Amniotic stem cell (primary cell): ENCODE measurements at places on chromosomes 4 and X.
A peak's percentile ranks its signal among the peaks of the same experiment; 100 is the strongest.

- no peak for DNase-seq
These were observed 197.9 kb downstream of the MGST2 start for GRCh38 chr4:139863531-139863930.

- DNase-seq: no peak
These were observed 213.7 kb downstream of the FSTL5 start for GRCh38 chr4:161949946-161950725.

DNA sequence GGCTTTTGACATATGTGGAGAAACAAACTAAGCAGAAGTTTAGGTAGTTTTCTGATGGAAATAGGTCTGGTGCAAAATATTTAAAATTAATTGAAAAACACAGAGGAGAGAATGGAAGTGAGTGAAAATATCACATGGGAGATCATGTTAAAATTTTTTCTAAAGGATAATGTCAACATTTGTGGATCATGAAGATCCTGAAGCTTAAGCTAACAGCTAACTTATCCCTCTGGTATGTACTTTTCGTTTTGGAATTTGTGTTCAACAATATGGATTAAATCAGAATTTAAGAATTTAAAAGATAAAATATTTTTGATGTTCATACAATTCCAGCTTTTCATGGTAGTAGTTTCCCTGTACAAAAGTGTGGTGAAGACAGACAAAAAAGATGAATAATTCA lies 572.8 kb upstream of the FAM241A start:
- DNase-seq: no peak

DNA sequence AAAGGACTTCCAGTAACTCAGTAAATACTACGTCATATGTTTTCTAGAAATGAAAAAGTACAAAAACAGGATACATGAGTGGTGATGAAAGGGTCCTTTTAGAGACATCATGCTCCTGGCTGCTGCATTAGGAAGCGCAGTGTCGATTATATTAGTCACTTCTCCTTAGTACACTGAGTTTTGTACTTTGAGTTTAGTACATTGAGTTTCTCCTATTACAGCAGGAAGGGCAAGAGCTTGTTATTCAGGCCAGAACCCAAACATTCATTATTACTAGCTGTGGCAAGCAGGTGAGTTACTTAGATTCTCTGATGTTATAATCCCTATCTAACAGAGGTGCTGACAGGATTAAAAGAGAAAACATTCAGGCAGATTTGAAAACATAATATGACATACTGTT lies 21.3 kb downstream of the RPGR start:
- no peak for DNase-seq

DNA sequence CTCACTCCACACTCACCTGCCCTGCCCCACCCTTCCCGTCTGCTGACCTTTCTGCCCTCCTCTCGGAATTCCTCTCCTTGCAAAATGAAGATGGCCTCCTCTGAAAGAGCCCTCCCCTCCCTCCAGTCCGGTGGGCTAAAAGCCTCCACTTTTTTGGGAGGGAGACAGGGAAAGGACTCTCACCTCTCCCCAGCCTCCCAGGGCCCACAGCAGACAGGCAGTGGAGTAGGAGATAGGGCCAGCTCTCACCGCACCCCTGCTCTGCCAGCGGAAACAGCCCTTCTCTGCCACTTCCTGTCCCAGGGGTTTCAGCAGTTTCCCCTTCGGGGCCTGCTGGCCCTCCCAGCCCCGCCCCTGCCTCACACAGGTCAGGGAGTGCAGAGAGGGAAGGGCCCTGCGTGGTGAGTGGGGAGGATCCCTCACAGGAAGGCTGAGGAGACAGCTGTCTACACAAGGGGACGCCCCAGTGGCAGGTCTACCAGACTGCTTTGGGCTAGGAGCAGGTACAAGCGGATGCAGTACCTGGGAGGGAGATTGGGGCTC lies 18.2 kb downstream of the ELF4 start:
- no peak for DNase-seq

DNA sequence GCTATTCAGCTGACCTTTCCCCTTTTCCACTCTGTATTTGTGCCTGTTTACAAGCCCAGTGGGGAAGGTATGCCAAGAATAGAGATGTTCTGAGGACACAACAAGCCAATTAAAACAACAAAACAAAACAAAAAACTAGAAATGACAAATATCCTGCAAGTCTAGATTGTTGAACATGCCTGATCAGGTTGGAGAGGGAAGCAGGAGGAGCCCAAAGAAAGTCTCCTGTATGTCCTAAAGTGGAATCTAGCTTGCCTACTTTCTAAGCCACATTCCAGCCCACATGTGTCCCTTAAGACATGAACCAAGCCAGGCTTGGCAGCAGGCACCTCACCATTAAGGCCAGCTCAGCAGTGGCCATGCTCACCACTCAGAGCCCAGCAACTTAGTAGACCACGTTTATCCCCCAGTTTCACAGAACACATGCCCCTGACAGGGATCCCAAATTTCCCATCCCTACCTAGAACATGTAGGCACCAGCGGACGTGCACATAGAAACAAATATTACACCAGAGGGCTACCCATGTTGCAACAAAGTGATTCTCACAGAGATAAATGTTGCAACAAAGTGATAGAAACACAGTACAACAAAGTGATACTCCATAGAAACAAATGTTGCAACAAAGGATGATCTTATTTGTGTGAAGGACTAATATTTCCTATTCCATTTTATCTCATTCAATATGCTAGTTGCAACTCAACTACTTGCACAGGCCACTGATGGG lies 48.3 kb downstream of the CD99L2 start:
- no peak for DNase-seq

GRCh38 chr4:107153956-107154355 lies 117.8 kb upstream of the DKK2 start:
- no peak for DNase-seq

DNA sequence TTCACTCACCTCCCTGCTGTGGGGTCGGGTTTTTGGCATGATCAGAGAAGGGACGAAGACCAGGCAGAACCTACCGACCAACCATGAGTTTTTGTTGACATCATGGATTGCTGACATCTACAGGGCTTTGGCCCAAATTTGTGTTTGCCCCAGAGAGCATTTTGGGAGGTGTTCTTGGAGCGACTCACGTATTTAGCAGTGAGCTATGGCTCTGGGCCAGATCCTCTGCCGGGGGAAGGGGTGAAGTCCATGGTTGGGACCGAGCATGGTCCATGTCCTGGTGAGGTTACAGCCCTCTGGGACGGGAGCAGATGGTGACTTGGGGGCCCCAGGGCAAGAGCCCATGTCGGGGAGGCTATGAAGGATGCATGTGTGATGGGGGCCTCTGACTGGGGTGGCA lies 17.4 kb downstream of the SORCS2 start:
- DNase-seq: no peak

GRCh38 chr4:98150092-98150761 lies 7.0 kb upstream of the STPG2 start:
- peak; percentile 32 for DNase-seq

DNA sequence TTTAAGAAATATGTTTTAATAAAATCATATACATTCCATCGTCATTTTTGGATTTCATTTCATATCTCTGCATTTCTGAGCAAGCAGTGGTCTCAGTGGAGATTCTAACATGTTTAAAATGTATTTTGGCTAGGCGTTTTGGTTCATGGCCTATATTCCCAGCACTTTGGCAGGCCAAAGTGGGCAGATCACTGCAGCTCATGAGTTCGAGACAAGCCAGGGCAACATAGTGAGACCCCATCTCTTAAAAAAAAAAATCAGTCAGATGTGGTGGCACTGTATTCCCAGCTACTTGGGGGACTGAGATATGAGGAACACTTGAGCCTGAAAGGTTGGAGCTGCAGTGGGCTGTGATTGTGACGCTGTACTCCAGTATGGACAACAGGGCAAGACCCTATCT lies 67.5 kb upstream of the RAB33B start:
- DNase-seq: no peak

GRCh38 chr4:25031077-25031621 lies 403 bp upstream of the LGI2 start:
- DNase-seq: no peak

DNA sequence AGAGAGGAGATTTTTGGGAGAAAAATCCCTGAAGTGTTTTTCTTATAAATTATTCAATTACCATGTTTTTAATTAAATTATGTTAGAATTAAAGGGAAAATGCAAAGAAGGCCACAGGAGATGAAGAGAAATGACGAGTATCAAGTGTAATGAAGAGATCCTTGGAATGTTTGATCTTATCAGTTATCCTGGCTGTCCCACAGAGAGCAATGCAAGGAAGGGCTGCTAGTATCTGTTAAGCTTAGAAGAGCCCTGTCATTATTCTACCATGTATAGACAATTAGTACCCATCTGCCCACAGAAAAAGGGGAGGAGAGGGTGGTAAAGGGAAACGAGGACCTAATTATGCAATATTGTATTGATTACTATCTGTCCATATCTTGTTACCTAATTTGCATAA lies 257.1 kb downstream of the BANK1 start:
- DNase-seq: no peak

DNA sequence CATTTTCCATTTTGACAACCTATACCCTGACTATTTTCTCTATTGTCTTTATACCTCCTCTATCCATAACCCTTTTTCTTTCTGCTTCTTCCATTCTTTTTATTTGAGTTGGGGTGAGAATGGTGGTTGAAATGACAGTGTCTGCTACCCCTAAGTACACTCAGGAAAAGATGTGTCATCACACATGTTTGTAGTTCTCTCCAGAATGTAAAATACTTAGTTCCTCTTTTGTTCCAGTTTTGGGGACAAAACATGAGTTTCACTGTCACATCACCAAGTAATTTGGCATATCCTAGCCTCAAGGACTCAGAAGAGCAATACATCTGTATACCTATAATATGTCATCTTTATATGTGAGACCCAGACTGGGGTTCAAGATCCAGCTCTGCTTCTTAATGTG lies 90.3 kb downstream of the COMMD8 start:
- DNase-seq: no peak

DNA sequence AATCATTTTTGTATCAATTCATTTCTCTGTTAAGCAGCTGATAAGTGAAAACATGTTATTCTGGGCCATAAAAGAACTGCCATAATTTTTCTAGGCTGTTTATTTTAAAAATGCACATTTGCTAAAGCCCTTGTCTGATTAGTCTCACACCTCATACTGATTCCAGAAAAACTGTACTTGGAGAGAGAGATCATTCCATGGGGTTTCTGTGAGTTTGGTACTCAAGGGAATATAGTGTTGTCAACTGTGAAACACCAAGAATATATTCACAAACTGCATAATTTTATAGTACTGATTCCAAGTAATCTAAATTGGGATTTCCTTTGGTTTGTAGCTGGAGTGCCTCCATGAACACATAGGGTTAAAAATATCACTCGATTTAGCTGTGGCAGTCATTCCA lies 547.6 kb downstream of the RPA4 start:
- no peak for DNase-seq

- no peak for DNase-seq
These were observed 19.9 kb downstream of the ELF4 start for GRCh38 chrX:130090364-130090763.

DNA sequence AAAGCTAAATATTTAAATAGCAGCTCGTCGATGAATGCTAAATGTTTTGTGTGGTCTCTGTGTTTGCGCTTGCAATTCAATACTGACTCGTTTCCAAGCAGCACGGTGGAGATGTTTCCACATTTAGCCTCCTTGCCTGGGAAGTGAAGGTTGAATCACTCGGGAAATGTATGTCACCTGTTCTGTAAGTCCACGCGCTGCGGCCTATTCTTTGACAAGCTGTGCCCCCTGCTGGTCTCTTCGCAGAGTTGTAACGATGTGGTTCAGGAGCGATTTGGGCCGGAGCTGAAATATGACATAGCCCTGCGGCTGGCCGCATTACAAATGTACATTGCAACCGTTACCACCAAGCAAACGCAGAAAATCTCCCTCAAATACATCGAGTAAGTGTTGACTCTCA lies 89.6 kb upstream of the PRPS2 start:
- peak; percentile 3 for DNase-seq

- DNase-seq: no peak
These were observed 413.6 kb downstream of the AFF2 start for GRCh38 chrX:148913971-148914370.

- DNase-seq: no peak
These were observed 129.6 kb downstream of the DCLK2 start for GRCh38 chr4:150207871-150208270.

DNA sequence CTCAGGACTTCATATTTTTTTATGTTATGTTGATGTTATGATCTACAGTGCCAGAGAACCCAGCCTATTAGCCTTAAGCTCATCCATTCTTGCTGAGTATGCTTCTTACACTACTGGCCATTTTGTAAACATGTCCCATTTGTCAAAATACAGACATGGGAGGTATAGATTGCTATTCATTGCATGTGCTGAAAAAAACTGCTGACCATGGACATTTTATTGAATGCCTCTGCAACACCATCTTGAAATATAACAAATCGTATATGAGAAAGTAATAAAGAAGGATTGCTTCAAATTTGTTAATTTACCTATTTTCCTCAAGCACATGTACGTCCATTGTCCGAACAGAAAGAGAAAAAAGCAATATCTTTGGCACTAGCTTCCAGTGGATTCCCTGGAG lies 91.5 kb upstream of the FAM47A start:
- DNase-seq: no peak

DNA sequence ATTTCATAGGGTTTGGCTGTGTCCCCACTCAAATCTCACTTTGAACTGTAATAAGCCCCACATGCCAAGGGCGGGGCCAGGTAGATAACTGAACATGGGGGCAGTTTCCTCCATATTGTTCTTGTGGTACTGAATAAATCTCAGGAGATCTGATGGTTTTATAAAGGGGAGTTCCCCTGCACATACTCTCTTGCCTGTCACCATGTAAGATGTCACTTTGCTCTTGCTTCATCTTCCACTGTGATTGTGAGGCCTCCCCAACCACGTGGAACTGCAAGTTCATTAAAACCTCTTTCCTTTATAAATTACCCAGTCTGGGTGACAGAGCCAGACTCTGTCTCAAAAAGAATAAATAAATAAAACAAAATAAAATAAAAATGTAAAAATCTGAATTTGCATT lies 95.9 kb downstream of the PDS5A start:
- no peak for DNase-seq

GRCh38 chr4:42729505-42730237 lies 72.8 kb upstream of the ATP8A1 start:
- no peak for DNase-seq

GRCh38 chr4:53712408-53713020 lies 121.2 kb upstream of the LNX1 start:
- DNase-seq: no peak

- DNase-seq: no peak
These were observed 250.0 kb downstream of the INPP4B start for GRCh38 chr4:142596121-142596520.

DNA sequence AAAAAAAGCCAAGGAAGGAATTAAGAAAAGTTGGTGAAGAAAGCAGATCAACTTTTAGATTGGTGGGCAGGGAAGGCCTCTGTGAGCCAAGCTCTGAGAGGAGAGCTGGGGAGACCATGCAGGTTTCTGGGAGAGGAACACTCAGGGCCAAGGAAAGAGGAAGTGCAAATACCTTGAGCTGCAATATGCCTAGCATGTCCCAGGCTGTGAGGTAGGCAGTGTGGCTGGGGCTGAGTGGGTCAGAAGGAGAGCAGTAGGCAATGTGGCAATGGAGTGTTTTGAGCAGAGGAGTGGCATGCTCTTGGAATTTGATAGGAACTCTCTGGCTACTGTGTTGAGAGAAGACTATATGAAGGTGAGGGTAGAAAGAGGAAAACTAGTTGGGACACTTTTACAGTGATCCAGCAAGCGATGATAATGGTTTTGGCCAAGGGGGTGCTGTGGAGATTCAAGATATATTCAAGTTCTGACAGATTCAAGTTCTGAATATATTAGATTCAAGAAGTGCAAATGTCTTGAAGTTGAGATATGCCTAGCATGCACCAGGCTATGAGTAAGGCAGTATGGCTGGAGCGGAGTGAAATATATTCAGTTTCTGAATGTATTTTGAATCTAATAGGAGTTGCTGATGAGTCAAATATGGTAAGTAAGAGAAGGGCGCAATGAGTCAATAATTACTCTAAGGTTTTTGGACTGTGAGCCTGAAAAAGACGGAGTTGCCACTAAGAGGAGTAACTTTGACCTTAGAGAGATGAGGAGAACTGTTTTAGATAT lies 172.5 kb downstream of the CAMK2D start:
- no peak for DNase-seq
